ENCODE measurements at places on chromosomes 12 and 14.

GRCh38 chr12:124680863-124681778 lies 113.7 kb upstream of the NCOR2 start:
- no peak for DNase-seq

DNA sequence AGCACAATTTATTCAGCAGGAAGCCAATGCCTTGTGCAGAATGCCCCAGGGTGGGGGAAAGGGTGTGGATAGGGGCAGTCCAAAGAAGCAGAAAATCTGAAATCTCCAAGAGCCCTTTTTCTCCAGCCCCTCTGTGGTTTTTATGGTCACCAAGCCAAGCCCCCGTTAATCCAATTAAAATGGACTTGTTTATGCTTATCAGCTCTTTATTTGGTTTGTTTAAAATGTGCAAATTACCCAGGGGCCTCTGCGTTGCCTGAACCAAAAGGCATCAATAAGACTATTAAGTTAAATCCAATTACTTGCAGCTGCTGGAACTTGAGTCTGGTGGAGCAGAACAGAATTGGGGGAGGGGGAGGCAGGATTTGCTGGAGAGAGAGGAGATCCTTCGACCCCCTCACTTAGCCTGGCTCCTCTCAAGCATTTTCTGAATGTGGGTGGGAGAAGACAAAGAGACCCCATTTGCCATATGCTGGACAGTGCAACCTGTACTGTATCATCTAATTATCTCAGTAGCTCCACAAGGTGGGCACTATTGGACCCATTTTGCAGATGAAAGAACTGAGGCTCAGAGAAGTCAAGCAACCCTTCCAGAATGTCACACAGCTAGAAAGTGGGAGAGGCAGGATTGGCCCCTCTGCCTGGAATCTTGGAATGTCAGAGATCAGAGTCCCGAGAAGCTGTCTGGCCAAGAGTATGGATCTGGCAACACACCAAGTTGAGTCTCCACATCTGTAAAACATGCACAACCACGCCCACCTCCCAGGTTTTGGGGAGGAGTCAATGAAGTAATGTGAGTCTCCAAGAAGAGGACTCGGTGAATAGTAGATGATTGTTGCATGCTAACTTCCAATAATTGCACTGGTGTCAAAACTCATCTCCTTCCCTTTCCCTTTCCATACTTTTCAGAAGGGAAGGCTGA lies 66.9 kb downstream of the CMKLR1 start:
- DNase-seq = no peak

- no peak for DNase-seq
Measured at GRCh38 chr12:30286345-30286926, 409.2 kb downstream of the IPO8 start.

- DNase-seq = no peak
Measured at GRCh38 chr14:73829526-73830431, 21.9 kb upstream of the PTGR2 start.

DNA sequence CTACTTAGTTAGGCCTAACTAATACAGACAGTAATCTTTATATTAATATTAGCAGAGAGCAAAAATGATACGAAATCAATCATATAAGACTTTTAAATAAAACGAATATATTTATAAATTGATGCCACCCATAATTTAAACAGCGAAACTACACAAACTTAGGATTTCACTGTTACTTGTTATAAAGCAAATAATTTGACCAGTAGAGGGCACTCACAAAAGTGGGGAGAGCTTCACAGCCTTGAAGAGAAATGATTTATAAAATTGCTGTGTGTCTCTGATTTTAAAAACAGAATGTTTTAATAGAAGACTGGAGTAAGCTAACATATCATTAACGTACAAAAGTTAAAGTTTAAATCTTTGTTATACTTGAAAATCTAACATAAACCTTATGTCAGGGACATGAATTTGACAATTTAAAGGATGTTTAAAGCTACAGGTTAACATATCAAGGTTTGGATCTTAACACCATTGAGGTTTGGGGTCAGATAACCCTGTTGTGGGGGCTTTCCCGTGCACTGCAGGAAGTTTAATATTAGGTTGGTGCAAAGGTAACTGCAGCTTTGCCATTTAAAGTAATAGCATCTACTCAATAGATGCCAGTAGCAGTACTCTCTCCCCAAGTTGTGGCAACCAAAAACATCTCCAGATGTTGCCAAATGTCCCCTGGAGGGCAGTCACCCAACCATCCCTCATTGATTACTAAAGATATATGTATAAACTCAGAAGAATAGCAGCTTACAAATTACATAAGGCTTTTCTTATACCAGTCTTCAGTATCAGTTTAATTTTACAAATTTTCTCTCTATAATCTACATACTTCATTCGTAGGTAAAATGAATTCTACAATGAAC lies 9.3 kb downstream of the KRAS start:
- DNase-seq = no peak

- no peak for DNase-seq
Measured at GRCh38 chr14:55626131-55626530, 46.1 kb downstream of the KTN1 start.
